ENCODE measurements at places on chromosomes 12 and 14.

DNA sequence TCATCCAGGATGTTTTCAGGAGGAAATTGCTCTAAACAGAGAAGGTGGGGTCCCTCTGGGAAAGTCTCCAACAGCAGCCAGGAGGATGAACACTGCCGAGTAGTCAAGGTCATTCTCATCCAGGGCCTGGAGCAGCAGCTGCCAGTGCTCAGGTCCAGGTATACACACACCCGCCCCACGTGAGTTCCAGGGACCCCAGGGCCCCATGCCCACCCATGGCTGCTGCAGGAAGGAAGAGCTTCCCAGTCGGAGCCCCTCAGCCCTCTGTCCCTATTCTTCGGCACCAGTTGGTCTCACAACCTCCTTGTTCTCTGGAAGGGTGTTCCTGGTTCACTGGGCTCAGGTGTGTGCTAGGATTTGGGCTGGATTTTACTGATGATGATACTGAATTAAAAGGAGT lies 72.7 kb downstream of the ACTN1 start:
- DNase-seq, result no peak

GRCh38 chr12:109581856-109582255 lies 8.3 kb downstream of the MVK start:
- no peak for DNase-seq

DNA sequence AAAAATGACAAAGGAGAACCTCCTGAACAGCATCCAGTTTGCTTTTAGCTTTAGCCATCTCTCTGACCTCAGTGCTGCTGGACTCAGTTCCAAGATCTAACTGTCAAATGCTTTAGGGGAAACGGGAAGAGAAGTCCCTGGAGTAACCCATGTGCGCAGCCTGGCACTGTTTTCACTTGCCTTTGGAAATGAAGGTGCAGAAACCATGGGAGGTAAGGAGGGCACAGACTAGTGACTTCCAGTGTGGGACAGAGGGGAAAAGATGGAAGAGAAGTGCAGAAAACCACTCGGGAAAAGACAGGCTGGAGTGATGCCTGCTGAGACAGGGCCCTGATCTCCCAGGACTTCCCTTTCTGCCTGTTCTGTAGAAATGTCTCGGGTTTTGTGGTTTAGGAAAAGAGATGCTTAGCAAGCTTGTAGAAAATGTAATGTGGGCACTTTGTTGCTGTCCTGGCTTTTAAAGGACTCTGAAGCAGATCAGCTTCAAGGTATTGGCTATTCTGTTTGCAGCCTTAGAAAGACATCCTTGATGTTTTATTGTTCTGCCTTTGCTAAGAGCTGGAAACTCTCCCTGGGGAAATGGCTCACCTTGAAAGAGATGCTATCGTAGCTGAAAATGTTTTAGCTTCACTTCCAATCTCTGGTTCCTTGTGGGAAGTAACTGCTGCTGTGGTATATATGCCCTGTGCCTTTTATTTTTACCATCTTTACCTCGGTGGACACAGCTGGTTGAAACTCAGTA lies 124.6 kb upstream of the HIF1A start:
- DNase-seq, result no peak

DNA sequence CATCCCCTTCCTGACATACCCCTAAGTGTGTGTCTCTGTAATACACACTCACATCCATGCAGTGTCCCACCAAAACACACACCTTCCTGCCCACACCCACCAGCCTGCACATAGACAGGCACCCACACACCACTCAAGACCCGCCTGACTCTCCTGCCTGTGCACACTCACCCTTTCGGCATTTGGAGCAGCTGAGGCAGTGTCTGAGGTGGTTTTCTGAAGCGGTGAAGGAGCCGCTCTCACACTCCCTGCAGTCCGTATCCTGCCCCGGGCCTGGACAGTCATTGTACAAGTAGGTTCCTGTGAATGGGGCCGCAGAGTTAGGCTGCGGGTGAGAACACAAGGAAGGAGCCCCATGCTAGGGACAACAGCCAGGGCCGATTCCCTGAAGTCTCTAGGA lies 8.3 kb downstream of the TNFRSF1A start:
- no peak for DNase-seq

DNA sequence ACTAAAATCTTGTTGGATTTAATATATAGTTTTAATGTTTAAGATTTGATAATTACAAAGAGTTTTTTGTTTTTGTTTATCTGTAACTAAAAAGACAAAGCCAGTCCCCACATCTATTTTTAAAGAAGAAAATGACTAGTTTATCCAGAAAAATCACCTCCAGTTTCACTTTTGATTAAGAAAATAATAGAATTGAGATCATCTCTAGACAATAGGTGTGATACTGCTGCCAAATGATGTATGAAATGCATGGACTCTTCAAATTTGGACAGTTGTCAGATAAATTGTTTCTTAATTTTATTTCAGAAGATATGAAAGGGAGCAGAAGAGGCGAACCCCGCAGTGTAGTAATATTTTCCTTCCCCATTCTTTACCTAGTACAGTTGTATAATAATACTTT lies 20.0 kb downstream of the PCNX4 start:
- DNase-seq, result no peak

GRCh38 chr14:96055753-96056508 lies 16.8 kb downstream of the C14orf132 start:
- peak; percentile 63 for DNase-seq

DNA sequence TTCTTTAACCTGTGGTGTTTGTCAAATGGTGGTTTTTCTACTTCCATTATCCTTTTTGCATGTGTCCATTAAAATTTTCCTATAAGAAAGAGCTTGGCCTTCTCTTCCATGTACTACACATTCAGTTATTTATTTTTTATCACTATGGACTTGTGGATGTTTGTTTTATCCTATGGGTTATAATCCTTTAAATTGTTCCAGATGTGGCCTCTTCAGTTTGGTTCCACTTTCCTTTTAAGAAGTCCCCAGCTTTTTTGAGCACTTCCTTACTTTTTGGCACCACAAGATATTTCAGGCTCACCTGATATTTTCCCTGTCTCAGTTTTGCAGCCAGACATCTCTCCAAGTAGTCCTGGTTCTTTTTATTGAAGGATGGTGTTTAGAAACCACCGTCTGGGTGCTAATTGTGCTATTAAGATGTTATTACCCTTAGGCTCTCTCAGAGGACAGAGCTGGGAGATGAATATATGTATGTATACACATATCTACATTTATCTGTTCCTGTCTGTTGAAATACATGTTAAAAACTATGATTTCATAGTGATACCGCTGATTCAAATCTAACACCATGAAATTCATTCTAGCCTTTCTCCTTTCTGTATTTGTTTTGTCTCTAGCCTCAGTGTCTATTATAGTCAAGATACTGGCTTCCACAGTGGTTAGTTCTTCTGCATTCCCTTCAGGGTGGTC lies 408.5 kb upstream of the RGS6 start:
- no peak for DNase-seq

GRCh38 chr14:58354808-58355207 lies 40.9 kb upstream of the TOMM20L start:
- no peak for DNase-seq

DNA sequence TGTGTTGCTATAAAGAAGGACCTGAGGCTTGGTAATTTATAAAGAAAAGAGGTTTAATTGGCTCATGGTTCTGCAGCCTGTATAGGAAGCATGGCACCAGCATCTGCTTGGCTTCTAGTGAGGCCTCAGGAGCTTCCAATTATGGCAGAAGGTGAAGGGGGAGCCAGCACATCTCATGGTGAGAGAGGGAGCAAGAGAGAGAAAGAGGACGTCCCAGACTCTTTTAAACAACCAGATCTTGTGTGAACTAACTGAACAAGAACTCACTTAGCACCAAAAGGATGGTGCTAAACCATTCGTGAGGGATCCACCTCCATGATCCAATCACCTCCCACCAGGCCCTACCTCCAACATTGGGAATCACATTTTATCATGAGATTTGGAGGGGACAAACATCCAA lies 6.1 kb upstream of the SNAPC1 start:
- DNase-seq, result no peak

- no peak for DNase-seq
Measured at GRCh38 chr14:100748403-100748802, 21.7 kb downstream of the DLK1 start.

GRCh38 chr12:9646794-9647781 lies 22.4 kb upstream of the CLEC2D start:
- no peak for DNase-seq

GRCh38 chr12:66111605-66112004 lies 18.9 kb downstream of the LLPH start:
- DNase-seq, result no peak

GRCh38 chr14:76654573-76655108 lies 106.6 kb upstream of the VASH1 start:
- DNase-seq, result no peak

- no peak for DNase-seq
Measured at GRCh38 chr12:1552911-1553491, 41.4 kb downstream of the FBXL14 start.

DNA sequence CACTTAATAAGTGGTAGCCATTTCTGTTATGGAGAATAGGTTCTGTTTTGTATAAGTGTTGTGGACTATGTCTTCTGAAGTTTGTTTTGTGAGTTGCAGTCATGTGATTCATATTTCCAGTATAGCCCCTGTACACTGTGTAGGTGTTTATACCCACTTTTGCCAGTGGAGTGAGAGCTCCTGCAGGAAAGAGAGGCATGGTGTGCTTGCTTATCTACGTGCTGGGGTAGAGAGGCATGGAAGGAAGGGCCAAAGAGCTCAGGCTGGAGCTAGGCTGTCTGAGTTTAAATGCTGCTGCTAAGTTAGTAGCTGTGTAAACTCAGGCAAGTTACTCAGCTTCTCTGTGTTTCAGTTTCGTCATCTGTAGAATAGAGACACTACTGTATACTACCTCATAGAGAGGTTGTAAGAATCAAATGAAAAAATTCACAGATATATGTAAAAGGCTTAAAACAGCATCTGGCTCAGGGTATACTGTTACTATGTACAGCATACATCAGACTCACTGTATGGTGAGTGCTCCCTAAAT lies 88.2 kb upstream of the SLC38A2 start:
- no peak for DNase-seq

GRCh38 chr12:47736877-47737676 lies 11.8 kb upstream of the ENDOU start:
- DNase-seq, result peak; percentile 85

- no peak for DNase-seq
Measured at GRCh38 chr12:64792128-64792527, 32.3 kb upstream of the TBC1D30 start.

DNA sequence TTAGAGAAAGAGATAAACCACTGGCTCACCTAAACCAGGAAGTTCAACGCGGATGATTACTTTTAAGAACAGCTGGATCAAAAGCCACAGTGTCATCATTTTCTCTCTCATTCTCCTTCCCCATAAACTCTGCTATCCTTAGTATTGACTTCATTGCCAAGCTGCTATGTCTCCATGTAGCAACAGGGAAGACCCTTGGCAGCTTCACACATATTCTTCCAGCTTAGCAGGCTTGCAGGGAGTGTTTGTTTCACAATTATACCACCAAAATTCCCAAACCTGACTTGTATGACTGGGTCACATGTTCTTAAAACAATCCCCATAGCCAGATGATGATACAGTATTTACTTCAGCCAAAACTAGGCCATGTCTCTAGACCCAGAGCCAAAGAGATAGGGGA lies 235.5 kb downstream of the PAWR start:
- DNase-seq, result no peak

DNA sequence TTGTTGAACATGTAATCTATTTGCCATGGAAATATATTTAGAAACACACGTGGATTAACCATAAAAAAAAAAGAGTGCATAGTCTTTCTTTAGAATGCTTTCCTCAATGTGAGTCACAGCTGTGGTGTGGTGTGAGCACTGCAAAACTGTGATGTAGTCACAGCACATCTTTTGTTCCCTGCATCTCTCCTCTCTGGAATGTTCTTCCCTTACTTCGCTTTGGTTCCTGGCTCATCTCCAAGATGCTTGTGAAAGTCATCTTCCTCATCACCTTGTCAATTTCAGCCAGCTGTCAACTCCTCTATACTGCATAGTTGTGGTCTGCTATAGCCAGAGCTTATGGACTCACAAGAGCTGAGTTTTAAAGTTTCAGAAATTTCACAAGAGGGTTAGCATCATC lies 60.2 kb downstream of the STAB2 start:
- no peak for DNase-seq

- no peak for DNase-seq
Measured at GRCh38 chr14:24133735-24134134, 2.3 kb upstream of the PSME1 start.

- no peak for DNase-seq
Measured at GRCh38 chr14:103172921-103173320, 49.7 kb downstream of the TNFAIP2 start.

GRCh38 chr12:107145397-107145796 lies 52.0 kb upstream of the CRY1 start:
- DNase-seq, result no peak

- DNase-seq, result no peak
Measured at GRCh38 chr14:87754520-87755223, 238.3 kb downstream of the GALC start.

- no peak for DNase-seq
Measured at GRCh38 chr12:19624491-19624890, 185.2 kb downstream of the AEBP2 start.

DNA sequence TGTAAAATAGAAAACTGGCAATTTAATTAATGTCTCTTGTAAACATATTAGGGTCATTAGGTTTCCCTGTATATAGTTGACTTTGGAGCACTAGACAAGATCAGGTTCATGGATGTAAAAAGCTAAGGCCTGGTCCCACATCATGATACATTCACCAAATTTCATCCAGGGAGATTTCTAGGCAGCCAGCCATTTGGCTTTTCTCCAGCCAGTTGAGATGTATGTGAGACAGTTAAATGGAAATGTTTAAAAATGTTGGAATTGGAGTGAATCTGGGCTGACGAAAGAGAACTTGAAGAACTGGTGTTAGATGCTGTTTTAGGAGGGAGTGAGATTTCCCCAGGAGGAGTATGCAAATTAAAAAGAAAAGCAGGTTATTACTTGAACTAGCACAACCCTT lies 41.8 kb upstream of the CLEC14A start:
- no peak for DNase-seq

- no peak for DNase-seq
Measured at GRCh38 chr14:101197595-101198397, 294.3 kb upstream of the RTL1 start.

Measured in putamen (tissue), 1 donor.